CD4-positive, alpha-beta T cell (primary cell): ENCODE measurements at places on chromosomes 5 and 9.

GRCh38 chr5:27240791-27241190 lies 202.4 kb upstream of the CDH9 start:
- DNase-seq = no peak

DNA sequence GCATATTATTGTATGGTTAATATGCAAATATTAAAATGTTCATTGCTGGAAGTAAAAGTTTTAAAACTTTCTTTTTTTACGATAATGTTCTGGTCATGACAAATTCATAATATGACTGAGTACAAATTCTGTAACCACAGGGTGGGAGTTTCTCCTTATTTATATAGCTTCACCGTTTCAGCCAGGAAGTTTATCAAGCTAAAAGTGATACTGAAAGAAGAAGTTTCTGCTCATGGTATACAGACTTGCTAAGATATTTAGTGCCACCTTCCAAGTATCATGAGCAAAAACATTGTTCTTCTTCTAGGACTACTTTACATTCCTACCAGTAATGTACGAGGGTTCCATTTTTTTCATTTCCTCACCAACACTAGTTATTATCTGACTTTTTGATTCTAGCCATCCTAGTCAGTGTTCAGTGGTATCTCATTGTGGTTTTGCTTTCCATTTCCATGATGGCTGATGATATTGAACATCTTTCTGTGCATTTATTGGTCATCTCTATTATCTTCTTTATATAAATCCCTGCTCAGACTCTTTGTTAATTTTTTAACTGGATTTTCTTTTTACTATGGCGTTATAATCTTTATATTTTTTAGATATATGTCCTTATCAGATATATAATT lies 94.2 kb upstream of the PRRC1 start:
- no peak for DNase-seq

DNA sequence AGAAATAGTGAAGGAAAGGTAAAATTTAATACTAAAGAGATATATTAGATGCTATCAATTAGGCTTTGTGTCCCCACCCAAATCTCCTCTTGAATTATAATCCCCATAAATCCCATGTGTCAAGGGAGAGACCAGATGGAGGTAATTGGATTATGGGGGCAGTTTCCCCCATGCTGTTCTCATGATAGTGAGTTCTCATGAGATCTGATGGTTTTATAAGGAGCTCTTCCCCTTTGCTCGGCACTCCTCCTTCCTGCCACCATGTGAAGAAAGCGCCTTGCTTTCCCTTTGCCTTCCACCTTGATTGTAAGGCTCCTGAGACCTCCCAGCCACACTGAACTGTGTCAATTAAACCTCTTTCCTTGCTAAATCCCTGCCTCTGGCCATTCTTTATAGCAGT lies 697.0 kb upstream of the RGMB start:
- DNase-seq = no peak

GRCh38 chr9:2345013-2345412 lies 276.6 kb upstream of the VLDLR start:
- DNase-seq = no peak

DNA sequence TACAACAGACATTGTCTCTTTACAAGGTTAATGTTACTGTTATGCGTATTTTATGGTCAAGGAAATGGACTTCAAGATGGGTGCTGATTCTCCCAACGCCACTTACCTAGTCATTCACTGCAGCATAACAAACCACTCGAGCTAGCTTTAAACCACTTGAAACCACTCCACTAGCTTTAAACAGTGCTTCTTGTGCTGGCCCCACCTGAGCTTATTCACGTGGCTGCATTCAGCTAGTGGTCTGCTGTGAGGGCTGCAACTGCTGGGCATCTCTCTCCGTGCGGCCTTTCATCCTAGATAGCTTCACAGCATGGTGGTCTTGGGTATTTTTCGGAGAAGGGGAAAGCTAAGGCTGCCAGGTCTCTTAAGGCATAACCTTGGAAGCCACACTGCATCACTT lies 3.5 kb upstream of the HRH2 start:
- DNase-seq = no peak

GRCh38 chr9:98124637-98125426 lies 5.8 kb upstream of the TRIM14 start:
- DNase-seq = no peak

DNA sequence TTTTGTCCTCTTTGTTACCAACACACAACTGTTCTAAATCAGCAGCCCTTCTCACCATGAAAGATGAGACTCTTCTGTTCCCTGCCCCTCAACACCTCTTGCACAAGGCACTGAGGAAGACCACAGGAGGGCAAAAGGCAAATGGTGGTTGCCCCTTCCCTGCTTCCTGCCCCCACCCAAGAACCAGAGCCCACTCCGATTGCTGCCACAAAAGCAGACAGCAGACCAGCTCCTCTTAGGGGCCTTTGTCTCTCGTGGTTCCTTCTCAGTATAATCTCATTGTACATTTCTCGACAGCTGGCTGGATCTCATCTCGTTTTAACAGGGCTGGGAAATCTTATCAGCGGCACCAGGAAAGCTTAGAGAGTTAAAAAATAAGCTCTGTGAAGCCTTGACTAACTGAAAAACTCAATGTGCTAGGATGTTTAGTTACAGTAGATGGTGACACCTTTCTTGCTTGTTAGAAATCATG lies 1.1 kb downstream of the MVB12B start:
- DNase-seq = no peak

DNA sequence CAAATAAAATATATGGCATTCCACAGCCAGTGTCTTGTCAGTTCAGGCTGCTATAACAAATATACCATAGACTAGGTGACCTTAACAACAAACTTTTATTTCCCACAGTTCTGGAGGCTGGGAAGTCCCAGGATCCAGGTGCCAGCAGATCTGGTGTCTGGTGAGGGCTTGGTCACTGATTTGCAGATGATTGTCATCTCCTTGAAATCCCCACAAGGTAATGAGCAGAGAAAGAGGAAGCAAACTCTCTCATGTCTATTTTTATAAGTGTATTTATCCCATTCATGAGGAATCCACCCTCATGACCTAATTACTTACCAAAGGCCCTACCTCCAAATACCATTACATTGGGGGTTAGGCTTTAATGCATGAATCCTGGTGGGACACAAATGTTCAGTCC lies 663.2 kb downstream of the TLR4 start:
- DNase-seq = no peak

DNA sequence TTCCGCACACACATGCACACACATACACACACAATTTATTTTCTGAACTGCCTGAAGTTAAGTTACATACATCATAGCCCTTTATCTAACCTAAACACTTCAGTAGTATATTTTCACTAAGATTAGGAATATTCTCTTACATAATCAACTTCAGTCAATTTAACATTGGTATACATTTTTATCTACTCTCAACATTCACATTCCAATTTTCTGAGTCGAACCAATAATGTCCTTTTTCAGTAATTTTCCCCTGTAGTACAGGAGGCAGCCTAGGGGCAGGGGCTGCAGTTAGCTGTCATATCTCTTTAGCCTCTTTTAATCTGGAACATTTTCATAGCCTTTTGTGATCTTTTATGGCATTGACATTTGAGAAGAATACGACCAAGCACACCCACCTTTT lies 150.1 kb downstream of the DAB2IP start:
- no peak for DNase-seq

GRCh38 chr5:148005788-148006520 lies 57.8 kb upstream of the SPINK5 start:
- no peak for DNase-seq

- no peak for DNase-seq
Measured at GRCh38 chr9:107786561-107786960, 297.0 kb upstream of the KLF4 start.

DNA sequence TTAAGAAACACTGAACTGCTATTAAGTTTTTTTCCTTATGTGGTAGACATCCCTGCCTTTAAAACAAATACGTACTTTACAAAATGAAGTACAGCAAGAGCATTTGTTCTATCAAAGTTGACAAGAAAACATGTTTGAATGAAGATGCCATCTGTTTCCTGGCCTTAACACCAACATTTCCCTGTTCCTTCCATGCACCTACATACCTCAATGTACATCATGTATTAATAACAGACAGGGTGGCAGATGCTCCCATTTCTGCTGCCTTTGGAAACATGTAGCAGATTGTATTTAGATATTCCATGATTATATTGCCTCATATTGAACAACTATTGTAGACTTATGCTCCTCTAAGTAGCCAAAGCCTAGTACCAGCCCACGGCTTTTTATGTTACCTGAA lies 104.4 kb downstream of the PJA2 start:
- no peak for DNase-seq

DNA sequence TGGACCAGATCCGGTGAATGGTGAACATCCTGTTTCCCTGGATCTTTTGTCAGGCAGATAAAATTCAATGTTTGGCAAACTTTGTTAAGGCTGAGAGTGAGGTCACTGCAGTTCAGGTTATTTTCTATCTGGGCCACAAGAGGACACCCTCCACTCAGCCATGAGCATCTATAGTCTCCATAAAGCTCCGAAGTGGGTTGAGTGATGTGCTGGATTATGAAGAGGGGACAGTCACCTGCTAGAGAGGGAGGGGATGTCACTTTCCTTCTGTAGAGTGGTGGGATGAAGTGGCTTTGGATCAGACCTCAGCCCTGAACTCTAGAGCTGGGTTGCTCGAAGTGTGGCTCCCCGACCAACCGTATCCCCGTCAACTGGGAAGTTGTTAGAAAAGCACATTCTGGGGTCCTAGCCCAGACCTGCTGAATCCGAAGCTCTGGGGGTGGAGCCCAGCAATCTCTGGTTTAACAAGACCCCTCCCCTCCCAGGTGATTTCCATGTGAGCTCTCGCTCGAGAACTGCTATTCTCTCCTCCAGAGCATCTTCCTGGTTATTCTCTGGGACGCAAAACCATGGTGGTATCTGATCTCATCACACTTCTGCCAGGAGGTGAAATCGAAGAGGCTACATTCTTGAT lies 31.8 kb upstream of the FGF1 start:
- no peak for DNase-seq

DNA sequence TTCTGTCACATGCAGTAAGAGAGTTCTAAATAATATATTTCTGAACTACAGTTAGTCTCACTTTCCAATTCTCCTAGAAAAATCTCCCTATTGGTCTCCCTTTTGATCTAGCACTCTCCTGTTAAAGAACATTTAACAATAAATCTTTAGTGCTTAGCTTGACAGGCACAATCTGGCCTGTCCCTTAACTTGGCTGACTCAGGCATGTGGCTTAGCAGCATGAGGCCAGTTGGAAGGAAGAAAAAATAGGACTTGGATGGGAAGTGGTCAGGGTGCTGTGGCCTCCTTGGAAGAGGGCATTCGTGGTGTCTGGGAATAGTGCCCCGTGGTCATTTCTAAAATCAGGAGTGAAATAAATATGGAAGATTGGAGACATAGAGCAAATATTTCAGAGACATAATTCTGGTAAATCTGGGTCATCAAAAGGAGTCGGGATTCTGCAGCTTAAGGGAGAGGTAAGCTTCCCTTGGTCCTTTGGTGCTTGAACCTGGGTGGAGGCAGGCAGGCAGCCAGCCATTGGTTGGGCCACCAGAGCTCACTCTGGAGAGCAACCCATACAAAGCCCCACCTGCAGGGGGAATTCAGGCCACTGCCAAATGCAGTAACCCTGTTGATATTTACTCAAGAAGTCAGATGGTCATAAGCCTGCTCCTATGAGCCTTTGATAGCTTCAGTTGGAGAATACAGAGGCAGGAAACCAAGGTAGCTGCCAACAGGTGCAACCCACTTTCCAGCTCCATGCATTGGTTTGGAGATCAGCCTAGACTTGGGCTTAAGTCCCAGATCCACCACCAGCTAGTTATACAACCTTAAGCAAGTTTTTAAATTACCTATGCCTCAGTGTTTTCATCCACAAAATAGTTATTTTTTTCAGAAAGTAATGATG lies 28.8 kb upstream of the TLE4 start:
- DNase-seq = no peak

- no peak for DNase-seq
Measured at GRCh38 chr5:124729720-124730359, 16.6 kb downstream of the ZNF608 start.

GRCh38 chr5:143682929-143683386 lies 129.0 kb upstream of the HMHB1 start:
- DNase-seq = no peak

DNA sequence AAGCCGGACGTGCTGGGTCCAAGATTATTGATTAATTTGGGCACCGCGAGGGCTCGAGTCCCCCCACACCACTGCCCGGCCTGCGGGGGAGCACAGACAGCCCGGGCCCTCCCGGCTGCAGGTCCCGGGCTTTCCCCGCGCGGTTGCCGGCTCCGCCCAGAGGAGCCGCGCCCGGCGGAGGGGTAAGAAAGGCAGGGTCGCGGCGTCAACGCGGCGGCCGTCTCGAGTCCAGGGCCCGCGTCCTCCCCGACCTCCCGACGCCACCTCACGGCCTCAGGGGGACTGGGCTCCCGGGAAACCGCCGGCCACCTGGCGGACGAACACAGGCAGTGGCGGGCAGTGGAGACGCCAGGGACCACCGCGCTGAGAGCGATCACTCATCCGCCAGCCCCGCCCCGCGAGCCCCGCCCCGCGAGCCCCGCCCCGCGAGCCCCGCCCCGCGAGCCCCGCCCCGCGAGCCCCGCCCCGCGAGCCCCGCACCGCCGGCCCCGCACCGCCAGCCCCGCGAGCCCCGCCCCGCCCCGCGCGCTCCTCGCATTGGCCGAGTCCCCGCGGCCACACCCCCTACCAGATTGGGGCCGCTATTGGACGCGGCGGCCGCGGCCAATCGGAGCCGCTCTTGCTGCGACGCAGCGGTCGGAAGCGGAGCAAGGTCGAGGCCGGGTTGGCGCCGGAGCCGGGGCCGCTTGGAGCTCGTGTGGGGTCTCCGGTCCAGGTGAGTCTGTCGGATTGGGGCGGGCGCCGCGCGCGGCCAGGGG lies at the start of gene MRPL41:
TSS of gene MRPL41 (plus strand) at position 616 of the 758 bp plus-strand sequence. CDS start 203 bp downstream, outside the sequence.
- peak; percentile 85 for DNase-seq

DNA sequence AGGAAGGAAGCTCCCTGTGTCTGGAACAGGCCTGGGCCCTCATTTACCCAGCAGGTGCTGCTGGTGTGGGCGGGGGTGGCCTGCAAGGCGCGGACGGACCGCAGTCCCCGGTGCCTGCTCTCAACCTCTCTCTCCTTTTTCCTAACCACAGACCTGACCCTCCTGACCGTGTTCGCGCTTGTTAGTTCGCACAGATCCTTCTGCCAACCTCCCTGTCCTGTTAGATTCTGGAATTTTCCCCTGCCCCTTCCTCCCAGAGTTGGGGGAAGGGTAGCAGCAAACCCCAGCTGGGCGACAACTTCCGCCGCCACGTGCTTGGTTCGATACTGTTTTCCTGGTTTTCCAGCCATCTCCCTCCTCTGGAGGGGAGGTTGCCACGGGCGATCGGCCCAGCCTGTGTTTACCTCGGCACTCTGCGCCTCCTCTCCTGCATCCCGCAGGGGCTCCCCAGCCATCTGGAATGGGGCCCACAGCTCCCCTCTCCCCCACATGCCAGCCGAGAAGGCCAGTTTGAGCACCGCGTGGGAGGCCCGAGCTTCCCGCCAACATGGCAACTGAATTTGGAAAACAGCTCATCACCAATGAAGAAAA lies 70.8 kb upstream of the UNC5A start:
- no peak for DNase-seq
